Hepatic stellate cell (primary cell): ENCODE measurements at places on chromosomes 5 and 9.

GRCh38 chr5:173498739-173499470 is 117.5 kb downstream of the BOD1 start:
- no peak for DNase-seq

DNA sequence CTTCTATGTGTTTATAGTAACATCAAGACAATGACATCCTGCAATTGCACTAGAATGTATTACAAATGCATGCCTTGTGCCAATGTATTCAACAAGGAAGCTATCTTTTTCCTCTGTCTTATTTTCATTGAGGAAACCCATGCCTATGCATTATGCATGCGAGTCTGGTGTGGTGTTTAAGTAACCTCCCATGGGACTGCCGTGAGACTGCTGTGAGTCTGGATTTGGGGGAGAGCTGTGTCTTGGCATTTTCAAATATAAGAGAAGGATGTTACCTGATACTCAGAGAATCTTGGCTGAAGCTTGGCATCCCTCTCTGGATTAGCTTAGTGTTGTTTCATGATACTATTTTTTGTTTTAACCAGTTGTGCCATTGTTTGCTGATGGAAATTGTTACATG is 98.3 kb downstream of the F2RL2 start:
- no peak for DNase-seq

DNA sequence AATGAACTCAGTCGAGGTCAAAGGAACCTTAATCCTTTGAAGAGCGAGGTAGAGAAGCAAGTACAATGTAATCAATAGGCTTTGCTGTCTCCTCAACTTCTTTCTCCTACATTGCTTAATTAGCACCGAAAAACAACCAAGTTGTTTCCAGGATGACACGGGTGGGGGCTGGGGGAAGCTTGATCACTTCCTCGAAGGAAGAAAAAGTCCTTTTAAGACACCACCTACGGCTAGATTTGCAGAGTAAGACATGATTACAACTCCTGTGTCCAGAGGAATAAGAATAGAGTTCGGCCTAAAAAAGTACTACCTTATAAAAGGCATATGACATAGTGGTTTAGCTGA is 811 bp upstream of the ARRDC3 start:
- no peak for DNase-seq

DNA sequence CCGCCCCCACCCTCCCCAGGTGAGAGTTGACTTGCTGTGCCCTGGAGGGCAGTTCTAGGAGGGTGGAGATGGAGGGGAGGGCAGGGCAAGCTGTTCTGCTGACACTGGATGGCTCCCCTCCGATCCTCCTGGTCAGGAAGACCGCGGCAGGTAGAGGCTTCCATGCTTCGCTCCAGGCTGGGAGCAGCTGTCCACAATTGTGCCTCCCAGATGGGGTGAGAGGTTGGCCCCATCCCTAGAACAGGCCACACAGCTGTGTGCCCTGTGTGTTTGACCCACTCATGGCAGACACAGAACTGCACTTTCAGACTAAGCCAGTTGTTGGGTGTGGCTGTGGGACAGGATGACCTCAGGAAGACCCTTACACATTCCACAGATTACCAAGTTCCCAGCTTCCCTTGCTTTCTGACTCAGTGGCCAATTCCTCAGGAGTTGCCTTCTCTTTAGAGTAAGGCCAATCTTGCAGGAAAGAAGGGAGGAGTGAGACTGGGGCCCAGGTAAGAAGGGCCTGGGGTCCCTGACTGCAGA is 72.1 kb upstream of the HSPA9 start:
- DNase-seq, result peak; percentile 38

DNA sequence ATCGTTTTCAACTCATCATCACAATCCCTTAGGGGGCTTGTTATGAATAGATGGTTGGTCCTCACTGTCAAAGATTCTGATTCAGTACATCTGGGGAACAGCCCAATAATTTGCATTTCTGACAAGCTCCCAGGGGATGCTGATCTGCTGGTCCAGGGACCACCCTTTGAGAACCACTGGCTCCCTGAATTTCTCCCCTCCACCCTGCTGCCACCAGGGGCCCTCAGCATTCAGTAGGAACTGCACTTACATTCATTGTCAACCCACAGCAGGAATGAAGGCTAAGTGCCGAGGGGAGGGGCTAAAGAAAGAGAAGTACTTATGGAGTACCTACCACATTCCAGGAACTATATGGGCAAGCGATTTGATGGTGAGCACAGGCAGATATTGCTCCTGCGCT is 85.9 kb downstream of the BOD1 start:
- DNase-seq, result no peak

DNA sequence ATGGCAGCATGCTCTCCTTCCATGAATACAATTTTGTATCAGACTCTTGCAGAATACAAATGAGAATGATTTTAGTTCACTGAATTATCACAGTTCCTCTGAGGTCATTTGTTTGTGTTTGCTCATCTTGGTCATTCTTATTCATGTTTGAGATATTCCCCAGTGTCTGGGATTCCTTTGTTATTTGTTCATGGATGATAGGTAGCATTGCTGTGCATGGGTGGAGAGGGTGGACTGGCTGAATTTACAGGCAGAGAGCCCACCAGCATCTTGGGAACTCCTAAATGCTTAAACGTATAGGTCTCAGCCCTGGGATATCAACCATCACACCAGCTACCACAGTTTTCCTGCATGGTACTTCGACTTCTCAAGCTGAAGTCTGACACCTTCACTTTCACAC is 459.8 kb downstream of the CCDC171 start:
- DNase-seq, result no peak

GRCh38 chr5:109357807-109358206 is 52.0 kb downstream of the PJA2 start:
- no peak for DNase-seq

- DNase-seq, result no peak
Measured at GRCh38 chr5:130333089-130333488, 428.8 kb downstream of the CHSY3 start.

DNA sequence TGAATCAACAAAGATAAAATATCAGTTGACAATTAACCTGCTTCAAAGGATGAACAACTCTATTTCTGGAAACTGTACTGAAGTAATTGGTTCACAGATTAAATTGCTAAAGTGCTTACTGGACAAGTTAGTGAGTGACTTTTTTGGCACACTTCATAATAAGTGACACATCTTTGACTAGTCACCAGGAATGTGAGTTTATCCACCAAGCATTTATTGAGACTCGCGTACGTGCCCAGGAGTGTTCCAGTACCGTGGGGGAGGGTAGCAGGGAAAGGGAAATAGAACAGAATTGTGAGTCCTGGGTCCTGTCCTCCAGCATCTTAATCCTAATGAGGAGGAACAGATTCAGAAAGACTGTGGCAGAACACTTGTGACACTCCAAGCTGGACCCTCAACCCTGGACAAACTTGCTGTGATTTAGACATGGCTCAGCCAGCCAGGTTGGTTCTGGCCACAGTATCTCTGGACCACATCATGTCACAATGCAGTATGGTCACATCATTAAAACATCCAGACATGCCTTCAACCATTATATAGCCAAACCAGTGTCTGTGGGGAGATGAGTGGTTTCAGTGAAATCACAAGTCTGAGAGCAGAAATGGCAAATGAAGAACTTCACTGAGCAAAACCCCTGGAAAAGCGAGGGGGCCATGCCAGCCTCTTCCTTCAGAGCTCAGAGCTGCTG is 623.1 kb downstream of the BNC2 start:
- peak; percentile 63 for DNase-seq

DNA sequence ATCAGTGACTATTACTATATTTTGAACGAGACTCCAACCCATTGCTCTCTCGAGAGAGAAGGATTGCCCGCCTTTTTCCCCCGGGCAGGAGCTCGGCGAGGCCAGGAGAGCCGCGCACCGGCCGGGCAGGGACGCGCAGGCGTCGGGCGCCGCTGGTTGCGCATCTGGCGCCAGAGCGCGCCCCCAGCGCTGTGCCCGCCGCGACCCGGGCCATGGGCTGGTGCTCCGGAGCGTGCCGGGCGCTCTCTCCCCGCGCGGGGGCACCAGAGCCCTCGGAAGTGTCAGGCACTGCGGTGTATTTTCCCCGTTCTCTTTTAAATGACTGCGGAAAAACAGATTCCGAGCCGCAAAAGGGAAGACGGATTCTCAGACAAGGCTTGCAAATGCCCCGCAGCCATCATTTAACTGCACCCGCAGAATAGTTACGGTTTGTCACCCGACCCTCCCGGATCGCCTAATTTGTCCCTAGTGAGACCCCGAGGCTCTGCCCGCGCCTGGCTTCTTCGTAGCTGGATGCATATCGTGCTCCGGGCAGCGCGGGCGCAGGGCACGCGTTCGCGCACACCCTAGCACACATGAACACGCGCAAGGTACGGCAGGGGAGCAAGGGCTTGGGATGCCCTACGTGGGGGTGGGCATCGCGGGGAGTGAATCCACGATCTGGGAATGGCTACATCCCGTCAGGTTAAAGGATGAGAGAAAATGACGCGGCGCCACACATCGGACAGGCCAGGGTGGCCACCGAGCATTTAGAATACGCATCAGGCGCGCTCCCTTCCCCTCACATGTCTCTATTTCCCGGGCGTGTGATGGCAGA is 1.1 kb upstream of the NTRK2 start:
- peak; percentile 69 for DNase-seq

DNA sequence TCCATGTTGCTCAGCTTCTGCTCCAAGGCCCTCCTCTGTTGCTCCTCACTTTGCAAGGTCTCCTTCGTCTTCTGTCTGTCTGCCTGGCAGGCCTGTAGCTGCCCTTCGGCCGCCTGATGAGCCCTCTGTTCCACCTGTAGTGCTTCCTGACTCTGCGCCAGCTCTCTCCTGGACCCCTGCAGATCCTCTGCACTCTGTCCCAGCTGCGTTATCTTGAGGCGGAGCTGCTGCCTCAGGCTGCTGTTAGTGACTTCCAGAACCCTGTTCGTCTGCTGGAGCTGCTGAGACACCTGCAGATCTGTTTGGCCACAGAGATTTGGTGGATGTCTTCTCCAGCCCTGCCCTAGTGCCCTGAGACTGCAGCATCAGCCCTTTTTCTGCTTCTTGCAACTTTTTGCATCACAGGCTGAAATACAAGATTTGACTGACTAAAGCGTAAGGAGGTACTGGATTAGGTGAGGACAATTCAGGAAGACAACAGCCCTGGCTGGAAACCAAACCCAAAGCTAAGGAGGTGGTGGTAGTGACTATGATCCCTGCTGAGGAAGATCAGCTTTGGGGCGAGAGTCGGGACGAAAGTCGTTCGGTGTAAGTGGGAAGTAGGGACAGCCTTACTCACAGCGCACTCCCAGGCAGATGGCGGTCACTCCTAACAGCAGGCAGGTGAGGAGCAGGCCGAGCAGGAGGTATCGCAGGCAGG is 2.1 kb downstream of the CD72 start:
- DNase-seq, result no peak

DNA sequence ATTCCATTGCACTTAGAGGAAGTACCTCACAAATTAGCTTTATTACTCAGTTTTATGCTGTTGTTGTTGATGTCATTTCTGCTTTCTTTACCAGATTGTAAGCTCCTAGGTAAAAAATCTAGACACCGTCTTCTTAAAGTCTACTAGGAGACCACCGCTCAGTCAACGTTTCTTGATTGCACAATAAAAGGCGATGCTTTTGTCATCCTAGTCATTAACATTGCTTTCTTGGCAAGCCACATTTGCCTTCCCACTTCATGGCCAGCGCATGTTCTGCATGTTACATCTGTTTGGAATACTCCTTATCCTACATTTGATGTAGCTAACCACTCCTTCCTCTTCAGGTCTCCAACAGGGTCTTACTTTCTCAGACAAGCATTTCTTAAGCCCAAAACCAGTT is 464.0 kb upstream of the TUSC1 start:
- no peak for DNase-seq
